ENCODE measurements at places on chromosomes 7 and 10. TPM values are rescaled to one million over a fixed set of nuclear protein-coding genes. Genes with fewer than 3 reads are reported as not detected.

MYL7 gene
- 518 TPM for total RNA-seq

FAM149B1 gene
- total RNA-seq = 14.0 TPM

CCDC3 gene
- 5.8 TPM for total RNA-seq

NPSR1 gene
- not detected for total RNA-seq

GRCh38 chr10:94439275-94439861 is 37.0 kb downstream of the TBC1D12 start:
- no peak for DNase-seq

GRCh38 chr10:68897336-68897741 is 3.8 kb upstream of the DDX50 start:
- DNase-seq = no peak

GRCh38 chr10:100339236-100339635 is 7.8 kb upstream of the SCD start:
- no peak for DNase-seq

GRCh38 chr10:77562742-77563141 is 74.9 kb downstream of the KCNMA1 start:
- DNase-seq = no peak

GRCh38 chr10:2979306-2979705 is 88.0 kb upstream of the PFKP start:
- DNase-seq = no peak
